Activated T-cell treated with anti-CD3 and anti-CD28 coated beads, Interleukin-2, amount 50 U/mL, for 1 hour (primary cell): ENCODE measurements at places on chromosomes 4 and X.

GRCh38 chrX:136752796-136753195 is 27.9 kb downstream of the ARHGEF6 start:
- DNase-seq: no peak

GRCh38 chrX:40700640-40701342 is 34.6 kb downstream of the MED14 start:
- DNase-seq: no peak

GRCh38 chr4:153114771-153115321 is 89.4 kb upstream of the TRIM2 start:
- peak; percentile 53 for DNase-seq

- DNase-seq: no peak
Measured at GRCh38 chr4:162461952-162462351, 298.2 kb upstream of the FSTL5 start.

- DNase-seq: no peak
Measured at GRCh38 chrX:31819455-31819854, 747.6 kb upstream of the FTHL17 start.

DNA sequence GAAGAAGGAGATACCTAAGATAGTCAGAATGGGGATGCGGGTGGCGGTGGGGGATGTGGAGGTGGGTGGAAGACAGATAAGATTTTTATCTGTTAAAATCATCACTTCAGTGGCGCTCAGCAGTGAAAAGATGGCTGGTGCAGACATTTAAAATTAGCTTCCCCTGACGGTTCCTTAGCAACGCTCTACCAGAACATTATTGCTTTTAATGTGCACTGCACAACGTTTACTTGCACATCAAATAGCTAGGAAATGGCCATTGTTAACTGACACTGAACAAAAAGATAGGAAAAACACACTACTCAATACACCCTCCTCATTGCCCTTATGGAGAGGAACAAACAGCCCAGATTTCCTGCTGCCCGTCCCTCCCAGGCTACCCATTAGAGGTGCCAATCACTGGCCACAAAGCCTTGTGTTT is 61.0 kb upstream of the FTHL17 start:
- no peak for DNase-seq

- DNase-seq: no peak
Measured at GRCh38 chr4:41360214-41360920, 103.6 kb downstream of the UCHL1 start.

DNA sequence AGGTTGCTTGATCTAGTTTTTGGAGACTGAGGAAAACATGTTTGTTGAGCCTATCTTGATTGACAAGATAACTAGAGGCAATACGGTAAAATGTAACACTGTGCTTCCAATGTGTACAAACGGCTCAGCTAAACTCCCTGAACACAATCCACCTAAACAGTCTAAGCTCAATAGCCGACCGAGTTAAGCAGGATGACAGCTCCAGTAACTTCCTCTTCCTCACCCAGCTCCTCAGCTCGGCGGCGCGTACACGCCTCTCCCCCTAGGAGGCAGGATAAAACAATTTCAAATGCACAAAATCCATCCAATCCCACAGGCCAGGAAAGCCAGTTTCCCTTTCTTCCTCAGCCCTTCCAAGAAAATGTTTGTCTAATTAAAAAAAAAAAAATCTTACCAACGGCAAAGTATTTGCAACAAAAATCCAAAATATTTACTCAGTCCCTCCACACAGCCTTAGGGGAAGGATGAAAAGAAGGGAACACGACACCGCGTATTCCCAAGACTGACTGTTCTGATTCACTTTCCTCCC is 1.0 kb downstream of the CNOT6L start:
- DNase-seq: peak; percentile 44

GRCh38 chr4:158649111-158649680 is 22.5 kb downstream of the C4orf46 start:
- DNase-seq: no peak

DNA sequence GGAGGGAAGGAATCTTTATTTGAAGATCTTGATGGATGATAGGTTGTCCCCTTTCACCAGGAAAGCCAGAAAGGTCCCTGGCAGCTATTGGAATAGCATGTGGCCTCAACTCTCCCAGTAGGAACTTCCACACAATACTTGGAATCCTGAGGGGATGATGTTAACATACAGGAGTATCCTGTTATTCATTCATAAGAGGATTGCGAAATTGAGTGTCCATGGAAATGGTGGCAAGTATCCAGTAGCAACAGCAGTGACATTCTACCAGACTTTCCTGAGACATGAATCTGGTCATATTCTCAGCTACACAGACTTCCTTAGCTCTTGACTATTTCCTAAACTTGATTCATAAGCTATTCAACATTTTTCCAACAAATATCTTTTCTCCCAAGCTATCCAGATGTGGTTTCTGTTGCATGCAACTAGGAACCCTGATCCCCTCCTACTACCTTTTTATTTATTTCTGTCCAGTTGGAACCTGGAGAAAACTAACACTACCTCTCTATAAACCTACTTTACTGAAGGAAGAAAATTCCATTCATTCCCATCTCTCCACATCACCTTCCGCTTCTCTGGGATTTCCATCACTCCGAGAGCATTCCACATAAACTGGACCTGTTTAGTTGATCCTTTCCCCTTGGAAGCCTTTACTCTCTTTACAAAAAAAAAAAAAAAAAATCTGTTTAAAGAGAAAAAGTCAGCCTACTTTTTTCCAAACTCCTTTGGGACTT is 101.8 kb downstream of the ANXA5 start:
- no peak for DNase-seq

DNA sequence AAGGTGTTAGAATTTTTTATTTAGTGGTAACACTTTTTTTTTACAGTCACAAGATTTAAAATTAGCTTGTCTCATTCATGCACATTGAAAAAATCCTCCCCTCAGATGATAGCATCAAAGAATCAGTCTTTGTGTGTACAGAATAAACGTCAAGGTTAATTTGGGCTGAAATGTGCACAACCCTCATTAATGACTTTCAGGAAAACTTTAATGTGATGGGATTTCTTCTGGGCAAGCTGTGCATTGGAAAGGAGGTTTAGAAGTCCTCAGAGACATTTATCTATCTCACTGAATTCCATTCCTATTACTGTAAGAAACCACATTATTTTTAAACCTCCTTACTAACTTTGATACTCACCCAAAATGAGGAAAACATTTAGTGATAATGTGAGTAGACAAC is 88.2 kb upstream of the TECRL start:
- DNase-seq: no peak
